Breast epithelium (tissue), 4 donors: ENCODE measurements at places on chromosomes 1 and 21. TPM values are rescaled to one million over a fixed set of nuclear protein-coding genes. Genes with fewer than 3 reads are reported as not detected.

Gene CFHR5
- not detected for total RNA-seq

DNA sequence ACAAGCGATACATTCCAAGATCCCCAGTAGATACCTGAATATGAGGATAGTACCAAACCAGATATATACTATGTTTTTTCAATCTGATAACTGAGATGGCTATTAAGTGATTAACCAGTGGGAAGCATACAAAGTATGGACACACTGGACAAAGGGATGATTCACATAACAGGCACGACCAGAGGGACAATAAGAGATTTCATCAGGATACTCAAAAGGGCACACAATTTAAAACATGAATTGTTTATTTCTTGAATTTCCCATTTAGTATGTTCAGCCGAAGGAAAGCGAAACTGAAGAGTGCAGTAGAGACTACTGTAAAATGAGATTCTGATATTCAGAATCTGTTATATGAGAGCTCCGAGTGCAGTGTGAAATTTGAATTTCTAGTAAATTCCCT is 10.6 kb downstream of the ZZZ3 start:
- H3K36me3 ChIP-seq: no peaks in the 10 kb centered on the region
- no peaks in the 10 kb centered on the region for H3K27me3 ChIP-seq
- no peak for DNase-seq

Gene LCA5L
- total RNA-seq: 6.0 TPM

DNA sequence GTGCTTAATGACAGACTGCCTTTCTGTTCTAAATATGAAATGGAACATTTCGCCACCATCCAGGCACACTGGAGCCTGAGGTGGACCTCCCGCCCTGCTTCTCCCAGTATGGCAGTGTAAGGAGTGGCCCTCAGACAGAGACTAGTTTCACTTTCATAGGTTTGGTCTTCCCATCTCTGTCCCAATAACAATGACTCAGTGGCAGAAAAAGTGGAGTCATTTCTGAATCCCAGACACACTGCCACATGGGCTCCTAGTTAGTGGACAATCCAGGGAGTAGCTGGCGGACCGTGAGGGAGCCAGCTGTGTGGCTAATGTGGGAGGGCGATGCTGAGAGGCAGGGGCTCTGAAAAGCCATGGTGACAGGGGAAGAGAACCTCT is 95.6 kb upstream of the TSPAN2 start:
- no peaks in the 10 kb centered on the region for H3K4me1 ChIP-seq
- H3K4me3 ChIP-seq: no peak overlapping the region
- no peaks in the 10 kb centered on the region for H3K27me3 ChIP-seq
- H3K27ac ChIP-seq: no peak overlapping the region
- DNase-seq: no peak

- no peaks in the 10 kb centered on the region for H3K36me3 ChIP-seq
- no peak for DNase-seq
- no peaks in the 10 kb centered on the region for H3K27me3 ChIP-seq
- H3K4me3 ChIP-seq: no peak overlapping the region
- H3K27ac ChIP-seq: no peak overlapping the region
These were observed 411.7 kb downstream of the PTPRU start for GRCh38 chr1:29648026-29648425.

Gene RAP1GAP
- 0.32 TPM for total RNA-seq

DNA sequence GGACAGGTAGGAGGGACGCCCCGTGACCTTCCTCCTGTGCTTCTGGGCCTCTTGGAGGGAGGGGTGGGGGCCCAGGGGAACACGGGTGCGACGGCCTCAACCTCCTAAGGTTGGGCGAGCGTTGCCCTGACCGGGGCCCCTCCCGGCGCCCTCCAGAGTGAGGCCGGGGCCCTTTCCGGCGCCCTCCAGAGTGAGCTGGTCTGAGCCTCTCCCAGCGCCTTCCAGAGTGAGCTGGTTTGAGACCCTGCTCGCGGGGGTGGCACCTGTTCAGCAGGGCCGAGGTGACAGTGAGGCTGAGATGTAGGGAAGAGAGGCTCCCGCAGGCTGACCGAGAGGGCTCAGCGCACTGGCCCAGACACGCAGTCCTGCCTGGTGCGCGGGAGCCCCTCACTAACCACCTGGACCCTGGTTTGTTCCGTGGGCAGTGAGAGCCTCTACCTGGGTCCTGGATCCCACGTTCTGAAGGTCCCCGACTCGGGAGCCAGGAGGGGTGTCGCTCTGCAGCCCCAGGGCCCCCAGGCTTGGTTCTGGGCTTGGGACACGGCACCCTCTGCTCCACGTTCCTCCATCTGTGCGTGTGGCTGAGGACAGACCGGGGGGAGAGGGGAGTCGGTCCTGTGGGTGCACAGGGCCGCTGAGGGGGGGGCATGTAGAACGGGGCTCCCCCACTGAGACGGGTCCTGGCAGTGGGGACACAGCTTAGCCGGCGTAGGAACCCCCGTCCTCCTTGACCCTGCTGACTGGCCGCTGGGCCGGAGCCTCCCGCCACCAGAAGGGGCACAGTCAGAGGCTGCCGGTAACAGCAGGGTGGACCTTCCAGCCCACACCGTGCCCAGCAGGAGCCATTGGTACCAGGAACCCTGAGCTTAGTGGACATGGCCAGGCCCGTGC is 1.4 kb downstream of the COL6A1 start:
- H3K27me3 ChIP-seq: no peaks in the 10 kb centered on the region
- DNase-seq: no peak
- no peaks in the 10 kb centered on the region for H3K4me1 ChIP-seq
- peak overlapping the region; percentile 62 for H3K27ac ChIP-seq

DNA sequence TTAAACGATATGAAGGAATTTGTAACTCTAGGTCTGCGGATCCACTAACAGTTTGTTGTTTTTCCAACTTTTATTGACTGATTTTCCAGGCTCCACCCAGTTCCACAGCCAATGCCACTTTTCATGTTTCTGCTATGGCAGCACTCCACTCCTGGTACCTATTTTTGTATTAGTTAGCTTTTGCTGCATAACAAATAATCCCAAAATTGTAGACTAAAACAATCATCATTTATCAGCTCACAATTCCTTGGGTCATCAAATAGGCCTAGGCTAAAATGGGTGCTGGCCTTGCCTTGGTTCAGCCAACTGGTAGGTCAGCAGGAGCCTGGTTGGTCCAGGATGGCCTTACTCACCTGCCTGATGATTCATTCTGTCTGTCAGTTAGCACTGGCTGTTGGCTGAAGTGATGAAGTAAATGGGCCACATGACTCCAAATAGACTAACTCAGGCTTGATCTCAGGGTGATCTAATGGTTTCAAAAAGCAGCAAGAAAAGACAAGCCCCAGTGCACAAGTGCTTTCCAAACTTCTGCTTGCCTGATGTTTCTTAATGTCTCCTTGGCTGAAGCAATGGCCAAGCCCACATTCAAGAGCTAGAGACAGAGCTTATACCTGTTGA is 3.2 kb upstream of the C8B start:
- no peaks in the 10 kb centered on the region for H3K27me3 ChIP-seq
- no peak for DNase-seq
- H3K4me3 ChIP-seq: no peak overlapping the region
- no peaks in the 10 kb centered on the region for H3K4me1 ChIP-seq

- no peak overlapping the region for H3K4me3 ChIP-seq
- no peaks in the 10 kb centered on the region for H3K36me3 ChIP-seq
- DNase-seq: no peak
- H3K27ac ChIP-seq: no peak overlapping the region
These were observed 247.5 kb downstream of the LMX1A start for GRCh38 chr1:165109013-165109412.

DNA sequence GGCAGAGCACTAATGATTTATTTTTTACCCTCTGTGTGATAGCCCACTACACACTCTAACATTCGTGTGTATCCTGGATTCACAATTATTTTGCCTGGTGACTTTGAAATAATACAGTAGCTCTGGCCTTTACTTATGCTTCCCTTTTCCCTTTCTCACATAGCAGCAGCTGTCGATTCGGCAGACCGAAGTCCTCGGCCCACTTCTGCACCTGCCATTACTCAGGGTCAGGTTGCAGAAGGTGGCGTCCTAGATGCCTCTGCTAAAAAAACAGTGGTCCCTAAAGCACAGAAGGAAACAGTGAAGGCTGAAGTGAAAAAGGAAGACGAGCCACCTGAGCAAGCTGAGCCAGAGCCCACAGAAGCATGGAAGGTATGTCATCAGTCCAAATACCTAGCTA is 70.8 kb downstream of the TMEM200B start:
- H3K4me3 ChIP-seq: no peak overlapping the region
- no peaks in the 10 kb centered on the region for H3K27me3 ChIP-seq
- no peak for DNase-seq

GRCh38 chr21:32246571-32247140 is 32.2 kb downstream of the MIS18A start:
- no peaks in the 10 kb centered on the region for H3K4me1 ChIP-seq
- no peak overlapping the region for H3K27ac ChIP-seq
- no peak for DNase-seq
- no peaks in the 10 kb centered on the region for H3K36me3 ChIP-seq
- no peak overlapping the region for H3K4me3 ChIP-seq

GRCh38 chr1:33517596-33518250 is 45.3 kb downstream of the ZSCAN20 start:
- no peaks in the 10 kb centered on the region for H3K27me3 ChIP-seq
- no peaks in the 10 kb centered on the region for H3K4me1 ChIP-seq
- H3K36me3 ChIP-seq: no peaks in the 10 kb centered on the region

DNA sequence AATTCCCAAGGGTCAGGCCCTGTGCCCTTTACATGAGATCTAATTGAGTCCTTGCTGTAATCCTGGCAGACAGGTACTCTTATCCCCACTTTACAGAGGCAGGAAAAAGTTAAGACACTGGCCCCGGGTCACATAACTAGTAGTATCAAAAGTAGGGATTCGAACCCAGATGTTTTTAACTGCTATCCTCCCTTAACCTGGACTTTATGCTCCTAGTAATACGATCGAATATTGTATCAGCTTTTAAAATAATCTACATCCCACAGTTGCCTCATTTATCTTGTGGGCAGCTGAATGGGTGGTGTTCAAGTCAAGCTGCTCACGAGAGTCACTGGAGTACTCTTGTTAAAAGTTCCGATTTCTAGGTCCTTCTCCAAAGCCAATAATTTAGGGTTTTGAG is 25.5 kb upstream of the TMEM51 start:
- no peaks in the 10 kb centered on the region for H3K4me1 ChIP-seq
- no peak overlapping the region for H3K27ac ChIP-seq
- no peak overlapping the region for H3K4me3 ChIP-seq
- no peak for DNase-seq
- no peaks in the 10 kb centered on the region for H3K36me3 ChIP-seq
- H3K27me3 ChIP-seq: no peaks in the 10 kb centered on the region

Gene FMO1
- total RNA-seq: 4.3 TPM

Gene ADGRL4
- 21.2 TPM for total RNA-seq

DNA sequence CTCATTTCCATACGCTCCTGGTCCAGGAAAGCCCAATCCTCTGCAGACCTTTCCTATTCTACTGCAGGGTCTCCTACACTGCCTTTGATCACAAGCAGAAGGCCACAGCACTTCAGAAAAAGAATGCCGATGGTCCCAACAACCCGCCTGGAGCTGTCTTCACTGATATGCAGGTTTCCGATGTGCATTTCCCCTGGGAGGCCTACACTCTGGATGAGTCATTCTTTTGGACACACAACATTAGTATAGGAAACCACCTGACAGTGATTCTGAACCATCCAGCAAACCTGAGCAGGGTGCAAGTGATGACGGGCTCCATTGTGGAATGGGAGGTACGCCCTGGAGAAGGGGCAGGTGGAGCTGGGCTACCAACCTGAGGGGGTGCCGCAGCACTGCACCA is 15.0 kb downstream of the PCAT6 start:
- H3K4me1 ChIP-seq: no peaks in the 10 kb centered on the region
- no peak overlapping the region for H3K27ac ChIP-seq
- no peaks in the 10 kb centered on the region for H3K27me3 ChIP-seq
- no peak for DNase-seq
- no peak overlapping the region for H3K4me3 ChIP-seq

Gene SUSD4
- 16.7 TPM for total RNA-seq

Gene CFAP107
- not detected for total RNA-seq

DNA sequence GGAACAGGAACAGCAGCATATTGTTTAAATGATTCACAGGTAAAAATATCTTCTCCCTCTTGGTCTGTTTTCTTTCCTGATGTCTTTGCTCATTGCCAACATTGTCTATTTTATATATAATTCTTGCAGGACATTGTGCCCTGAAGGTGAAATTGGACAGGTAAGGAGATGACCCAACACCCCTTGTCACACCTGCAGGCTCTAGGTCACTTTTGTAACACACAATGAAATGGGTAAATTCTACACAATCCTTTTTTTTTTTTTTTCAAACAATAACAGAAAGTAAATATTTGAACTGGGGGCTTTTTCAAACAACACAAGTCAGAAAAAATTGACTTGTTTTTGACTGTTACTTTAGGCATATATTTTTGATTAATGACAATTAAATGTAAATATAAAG is 62.9 kb upstream of the ERG start:
- no peaks in the 10 kb centered on the region for H3K36me3 ChIP-seq
- no peaks in the 10 kb centered on the region for H3K27me3 ChIP-seq
- no peak overlapping the region for H3K27ac ChIP-seq
- no peaks in the 10 kb centered on the region for H3K4me1 ChIP-seq
- H3K4me3 ChIP-seq: no peak overlapping the region
- no peak for DNase-seq

Gene HRNR
- total RNA-seq: not detected

GRCh38 chr1:54416435-54416834 is 10.2 kb upstream of the SSBP3 start:
- no peaks in the 10 kb centered on the region for H3K27me3 ChIP-seq
- no peak overlapping the region for H3K27ac ChIP-seq
- DNase-seq: no peak
- H3K4me3 ChIP-seq: no peak overlapping the region

GRCh38 chr1:66525086-66525485 is 8.9 kb upstream of the SGIP1 start:
- no peaks in the 10 kb centered on the region for H3K4me1 ChIP-seq
- no peaks in the 10 kb centered on the region for H3K27me3 ChIP-seq
- H3K27ac ChIP-seq: no peak overlapping the region
- H3K4me3 ChIP-seq: no peak overlapping the region

- H3K27me3 ChIP-seq: no peaks in the 10 kb centered on the region
- no peak overlapping the region for H3K27ac ChIP-seq
- no peaks in the 10 kb centered on the region for H3K36me3 ChIP-seq
- no peak overlapping the region for H3K4me3 ChIP-seq
These were observed 34.9 kb upstream of the TSNAX start for GRCh38 chr1:231493421-231494185.

DNA sequence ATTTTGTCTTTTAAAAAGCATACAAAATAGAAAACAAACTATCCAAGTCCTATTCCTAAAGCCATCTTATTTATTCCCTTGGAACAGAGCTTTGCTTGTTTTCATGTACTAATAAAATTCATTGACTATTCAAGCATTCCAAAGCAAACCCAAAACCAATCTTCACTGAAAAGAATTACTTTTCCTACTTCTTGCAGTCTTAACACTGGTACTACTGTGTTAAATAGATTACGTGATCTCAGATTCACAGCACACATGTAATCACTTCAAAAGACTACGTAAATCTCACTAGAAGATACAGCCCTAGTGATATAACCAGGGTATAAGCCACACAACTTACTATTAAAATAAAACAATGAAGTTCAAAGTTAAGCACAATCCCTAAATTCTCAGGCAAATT is 39.0 kb downstream of the ZZZ3 start:
- H3K27me3 ChIP-seq: no peaks in the 10 kb centered on the region
- H3K4me1 ChIP-seq: no peaks in the 10 kb centered on the region
- no peak overlapping the region for H3K27ac ChIP-seq
- no peak for DNase-seq

Gene POFUT2
- 20.0 TPM for total RNA-seq
